D721Med (cell line): ENCODE measurements at places on chromosomes 3 and 15.

DNA sequence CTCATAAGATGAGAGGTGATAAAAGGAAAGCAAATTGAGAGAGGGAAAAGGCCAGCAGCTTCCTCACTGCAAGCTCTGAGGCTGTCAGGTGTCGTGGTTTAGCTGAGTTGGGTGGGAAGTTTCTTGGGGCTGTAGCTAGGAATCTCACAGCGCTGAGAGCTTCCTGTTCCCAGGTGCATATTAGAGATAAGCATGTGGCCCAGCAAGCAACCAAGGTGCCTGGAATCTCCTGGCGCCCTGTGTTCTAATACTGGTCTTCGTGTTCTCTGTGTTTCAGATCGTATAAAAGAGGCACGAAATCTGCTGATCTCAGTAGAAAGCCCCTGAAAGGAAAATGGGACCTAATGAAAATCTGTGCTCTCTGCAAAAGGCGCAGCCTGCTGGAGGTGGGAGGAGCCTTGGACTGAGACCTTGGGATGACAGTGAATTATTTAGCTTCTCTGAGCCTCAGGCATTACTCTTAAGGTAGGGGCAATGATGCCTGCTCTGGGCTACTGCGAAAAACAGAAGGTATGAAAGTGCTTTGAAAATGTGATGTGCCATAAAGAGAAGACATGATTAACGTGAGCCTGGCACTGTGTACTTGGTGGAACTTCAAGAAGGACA is 499.9 kb downstream of the TBL1XR1 start:
- DNase-seq, result no peak

GRCh38 chr3:53659996-53660395 is 165.6 kb downstream of the CACNA1D start:
- DNase-seq, result no peak

DNA sequence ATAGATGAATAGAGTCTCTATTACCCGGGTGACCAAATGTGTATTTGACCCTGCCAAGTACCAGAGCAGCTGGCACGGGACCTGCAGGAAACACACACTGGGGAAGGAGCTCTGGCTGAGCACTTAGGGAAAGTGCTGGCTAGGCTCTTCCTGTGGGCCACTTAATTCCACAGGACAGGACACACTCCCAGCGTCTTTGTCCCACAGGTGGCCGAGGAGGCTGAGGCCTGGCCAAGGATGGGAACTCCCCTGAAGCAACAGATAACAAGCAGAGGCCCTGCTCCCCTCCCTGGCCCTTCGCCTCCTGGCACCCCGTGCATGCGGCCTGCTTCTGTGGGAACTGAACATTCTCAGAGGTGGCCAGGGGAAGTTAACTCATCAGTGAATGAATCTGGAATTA is 180.8 kb downstream of the ATP10A start:
- DNase-seq, result no peak

DNA sequence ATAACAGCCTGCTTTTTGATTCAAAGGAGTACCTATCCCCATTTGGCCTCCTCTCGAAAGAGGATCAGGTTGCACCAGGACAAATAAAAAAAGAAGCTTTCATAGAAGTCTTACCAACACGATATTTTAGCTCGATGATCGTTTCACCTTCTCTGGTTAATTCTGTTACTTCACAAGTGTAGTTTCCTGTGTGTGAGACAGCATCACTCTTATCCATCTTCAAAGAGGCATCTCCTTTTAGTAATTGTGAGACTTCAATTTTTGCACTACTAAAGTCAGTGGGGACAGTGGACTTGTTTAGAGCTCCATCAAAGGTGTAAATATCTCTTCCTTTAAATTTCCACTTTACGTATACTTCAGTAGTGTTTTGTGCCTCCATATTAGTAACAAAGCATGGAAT is 11.0 kb downstream of the CD47 start:
- DNase-seq, result no peak

DNA sequence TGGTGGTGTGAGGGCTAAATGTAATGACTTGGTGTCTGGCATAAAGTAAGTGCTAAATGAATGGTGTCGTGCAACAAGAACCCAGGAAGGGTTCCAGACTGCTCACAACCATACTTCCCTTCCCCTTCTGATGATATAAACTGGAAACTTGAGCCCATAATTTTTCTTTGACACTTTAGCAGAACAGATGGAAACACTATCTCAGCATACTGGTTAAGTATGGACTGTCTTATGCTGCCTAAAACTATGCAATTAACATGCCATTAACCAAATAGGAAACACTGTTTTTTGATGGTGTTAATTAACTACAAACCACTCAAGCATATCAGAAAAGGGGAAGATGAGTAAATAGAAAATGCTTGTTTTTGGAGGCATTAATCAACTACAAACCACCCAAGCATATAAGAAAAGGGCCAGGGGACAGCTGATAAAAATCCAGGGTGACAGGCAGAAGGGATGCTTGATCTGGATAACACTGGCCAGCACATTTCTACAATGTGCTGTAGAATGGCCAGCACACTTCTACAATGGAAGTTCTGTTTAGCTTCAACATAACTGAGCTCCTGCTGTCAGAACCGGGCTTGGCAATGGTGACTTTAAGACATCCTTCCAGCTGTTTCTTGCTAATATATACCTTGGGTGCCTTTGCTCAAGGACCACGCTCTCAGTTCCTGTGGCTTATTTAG is 85.5 kb upstream of the FAM3D start:
- DNase-seq, result no peak

- DNase-seq, result no peak
These were observed 17.0 kb downstream of the TOPBP1 start for GRCh38 chr3:133644768-133645167.

GRCh38 chr3:115937054-115937453 is 313.7 kb downstream of the GAP43 start:
- no peak for DNase-seq

DNA sequence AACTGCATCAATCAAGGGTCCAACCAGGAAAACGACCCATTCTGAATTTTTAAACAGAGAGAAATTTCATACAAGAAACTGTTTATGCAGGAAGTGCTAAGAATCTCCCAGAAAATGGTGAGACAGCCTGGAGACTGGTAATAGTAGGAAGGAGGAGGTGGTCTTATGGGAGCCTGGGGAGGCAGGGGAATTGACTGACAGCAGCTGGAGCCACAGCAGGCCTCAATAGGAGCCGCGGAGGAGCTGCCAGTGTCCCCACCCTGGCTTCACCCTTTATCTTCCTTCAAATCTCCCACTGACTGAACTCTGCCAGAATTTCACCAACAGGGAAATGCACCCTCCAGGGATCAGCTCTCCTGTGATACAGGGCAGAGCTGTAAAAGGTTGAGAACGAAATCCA is 7.5 kb upstream of the C3orf80 start:
- no peak for DNase-seq

DNA sequence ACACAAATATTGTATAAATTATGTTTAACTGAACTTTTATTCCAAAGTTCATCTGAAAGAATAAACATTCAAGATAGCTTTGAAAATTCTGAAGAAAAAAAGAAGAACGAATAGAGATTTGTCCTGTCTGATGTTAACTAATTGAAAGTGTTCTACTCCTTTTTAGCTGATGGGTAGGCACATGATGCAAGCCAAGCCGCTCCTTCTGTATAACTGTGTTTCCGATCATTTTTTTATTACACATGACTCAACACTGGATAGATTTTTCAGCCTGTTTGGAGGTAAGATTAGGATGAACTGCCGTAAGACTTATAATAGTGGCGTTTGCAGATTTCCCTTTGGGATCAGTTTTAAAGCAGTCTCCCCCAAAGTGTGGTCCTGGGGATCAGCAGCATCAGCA is 19.0 kb downstream of the NSUN3 start:
- DNase-seq, result no peak

DNA sequence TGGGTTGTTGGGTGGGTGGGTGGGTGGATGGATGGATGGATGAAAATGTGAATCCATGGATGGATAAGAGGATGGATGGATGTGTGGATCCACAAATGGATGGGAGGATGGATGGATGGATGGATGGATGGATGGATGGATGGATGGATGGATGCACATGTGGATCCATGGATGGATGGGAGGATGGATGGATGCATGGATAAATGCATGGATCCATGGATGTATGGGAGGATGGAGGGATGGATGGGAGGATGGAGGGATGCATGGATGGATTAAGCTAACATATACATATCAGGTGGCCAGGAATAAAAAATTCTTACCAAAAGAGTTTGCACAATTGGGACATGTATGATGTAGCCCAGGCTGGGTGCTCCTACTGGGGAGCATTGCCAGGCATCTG is 195.3 kb downstream of the FEZF2 start:
- DNase-seq, result no peak

DNA sequence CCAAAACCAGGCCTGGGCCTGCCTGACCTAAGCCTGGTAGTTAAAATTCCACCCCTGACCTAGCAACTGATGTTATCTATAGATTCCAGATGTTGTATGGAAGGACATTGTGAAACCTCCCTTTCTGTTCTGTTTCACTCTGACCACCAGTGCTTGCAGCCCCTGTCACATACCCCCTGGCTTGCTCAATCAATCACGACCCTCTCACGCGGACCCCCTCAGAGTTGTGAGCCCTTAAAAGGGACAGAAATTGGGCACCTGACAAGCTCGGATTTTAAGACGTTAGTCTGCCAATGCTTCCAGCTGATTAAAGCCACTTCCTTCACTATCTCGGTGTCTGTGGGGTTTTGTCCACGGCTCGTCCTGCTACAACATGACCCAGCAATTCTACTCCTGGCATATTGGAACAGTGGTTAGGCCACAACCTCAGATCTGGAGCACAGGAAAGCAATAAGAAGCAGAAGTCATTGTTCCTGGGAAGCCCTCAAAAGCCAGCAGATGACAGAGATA is 36.7 kb upstream of the LHFPL4 start:
- no peak for DNase-seq

GRCh38 chr3:193822492-193823212 is 229.6 kb downstream of the OPA1 start:
- no peak for DNase-seq

DNA sequence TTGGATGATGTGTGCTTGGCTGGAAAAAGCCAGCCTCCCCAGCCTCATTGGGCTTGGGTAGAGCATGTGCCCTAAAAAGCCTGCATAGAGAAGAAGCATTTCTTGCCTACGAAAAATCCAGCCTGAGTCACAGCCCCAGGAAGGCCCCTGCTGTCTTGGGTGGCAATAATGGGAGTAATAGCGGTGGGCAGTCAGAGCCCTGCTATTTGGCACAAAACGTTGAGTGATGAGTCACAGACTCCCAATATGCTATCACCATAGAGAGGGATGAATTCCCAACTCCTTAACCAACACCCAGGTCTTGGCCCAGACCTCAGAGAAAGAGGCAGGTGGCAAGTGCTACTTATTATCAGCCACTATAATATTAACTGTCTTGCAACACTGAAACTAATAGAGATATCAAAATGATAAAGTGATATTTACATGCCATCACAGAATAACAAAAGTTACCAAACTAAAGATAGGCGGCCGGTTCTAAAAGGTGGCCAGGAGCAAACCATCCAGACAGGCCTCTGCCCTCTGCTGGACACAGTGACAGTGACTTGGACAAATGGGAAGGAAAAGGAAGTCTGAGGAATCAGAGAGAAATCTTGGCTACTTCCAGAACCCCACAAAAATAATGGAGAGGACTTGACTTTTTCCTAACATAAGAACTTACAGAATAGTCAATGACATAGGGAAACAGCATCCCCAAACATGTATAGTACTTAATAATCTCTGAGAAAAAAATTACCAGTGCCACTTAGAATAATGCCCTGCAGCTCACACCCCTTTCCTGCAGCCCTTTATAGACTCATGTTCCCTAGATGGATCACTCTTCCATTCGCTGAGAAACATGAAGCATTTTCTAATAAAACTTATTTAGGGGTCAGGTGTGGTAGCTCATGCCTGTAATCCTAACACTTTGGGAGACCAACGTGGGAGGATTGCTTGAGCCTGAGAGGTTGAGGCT is 51.9 kb upstream of the MUC13 start:
- no peak for DNase-seq
